ENCODE measurements at places on chromosomes 1 and 21. TPM values are rescaled to one million over a fixed set of nuclear protein-coding genes. Genes with fewer than 3 reads are reported as not detected.

GBP1 gene
- total RNA-seq: 17.4 TPM

NTMT2 gene
- total RNA-seq: not detected

FAM72A gene
- 2.0 TPM for total RNA-seq

PCBP3 gene
- total RNA-seq: 4.9 TPM

CELA2B gene
- not detected for total RNA-seq

KRTAP21-1 gene
- not detected for total RNA-seq

RNF223 gene
- total RNA-seq: 4.9 TPM

INAVA gene
- total RNA-seq: 42.2 TPM

CLCNKA gene
- total RNA-seq: 0.25 TPM

CORT gene
- not detected for total RNA-seq

FMN2 gene
- total RNA-seq: not detected

COL9A2 gene
- total RNA-seq: 7.1 TPM

COL11A1 gene
- total RNA-seq: not detected

HTR6 gene
- total RNA-seq: not detected

LMX1A gene
- not detected for total RNA-seq

MFAP2 gene
- 51.1 TPM for total RNA-seq

RPRD2 gene
- 23.8 TPM for total RNA-seq

LCE2B gene
- not detected for total RNA-seq

CD160 gene
- total RNA-seq: 0.49 TPM

SPATC1L gene
- 5.2 TPM for total RNA-seq

SYNJ1 gene
- total RNA-seq: 22.8 TPM

PTPRF gene
- total RNA-seq: 139 TPM

Measured in vagina (tissue), 2 donors.